Glomerular endothelial cell (primary cell): ENCODE measurements at places on chromosomes 1 and 21.

GRCh38 chr1:37127254-37127748 lies 93.0 kb upstream of the GRIK3 start:
- no peak for DNase-seq

DNA sequence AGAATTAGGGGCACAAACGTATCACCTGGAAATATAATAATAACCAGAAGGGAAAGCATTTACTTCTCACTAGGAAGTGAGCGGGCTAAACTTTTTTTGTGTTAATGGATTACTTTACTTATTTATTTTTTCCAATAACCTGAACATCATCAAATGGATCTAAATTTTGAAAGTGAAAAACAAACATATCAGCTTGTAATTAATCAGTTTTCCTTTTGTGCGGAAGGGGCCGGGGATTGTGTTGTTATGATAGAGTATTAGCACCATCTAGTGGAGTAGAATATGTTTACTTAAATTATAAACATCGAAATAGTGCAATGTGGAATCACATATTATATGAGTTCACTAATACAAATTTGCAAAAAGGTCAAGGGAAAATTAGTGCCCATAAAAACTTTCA lies 9.0 kb downstream of the CFH start:
- DNase-seq: no peak

DNA sequence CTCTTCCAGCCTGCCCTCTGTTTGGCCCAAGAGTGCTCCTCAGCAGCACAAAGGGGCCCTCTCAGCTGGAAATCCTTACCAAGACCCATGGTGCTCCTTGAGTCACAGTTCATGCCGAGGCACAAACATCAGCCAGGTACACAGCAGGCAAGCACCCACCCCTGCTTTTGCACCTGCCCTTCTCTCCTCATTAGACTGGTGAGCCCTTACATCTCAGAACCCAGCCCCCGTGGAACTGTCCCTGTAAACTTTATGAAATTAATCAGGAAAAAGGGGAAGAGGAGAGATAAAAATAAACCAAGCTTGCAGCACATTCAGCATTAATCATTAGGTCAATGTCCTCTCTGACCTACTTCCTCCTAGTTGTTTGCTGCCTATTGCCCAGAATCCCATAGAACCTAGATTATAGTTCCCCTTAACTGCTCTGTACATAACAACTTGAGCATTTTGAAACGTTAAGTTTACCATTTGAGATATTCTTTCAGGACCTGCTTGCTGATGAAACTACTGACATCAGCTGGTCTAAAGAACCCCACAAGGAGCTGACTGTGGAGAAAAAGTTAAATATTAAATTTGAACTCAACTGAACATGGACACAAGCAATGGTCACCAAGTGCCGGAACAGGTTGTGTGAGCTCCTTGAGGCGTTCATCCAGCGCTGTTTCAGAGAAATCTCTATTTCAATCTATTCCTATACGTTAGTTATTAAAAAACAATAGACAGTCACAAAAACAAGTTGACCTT lies 738.4 kb downstream of the MATN1 start:
- no peak for DNase-seq

GRCh38 chr1:23116921-23117699 lies 51.5 kb downstream of the LUZP1 start:
- no peak for DNase-seq

GRCh38 chr1:67359592-67359991 lies 51.9 kb downstream of the IL12RB2 start:
- DNase-seq: no peak

DNA sequence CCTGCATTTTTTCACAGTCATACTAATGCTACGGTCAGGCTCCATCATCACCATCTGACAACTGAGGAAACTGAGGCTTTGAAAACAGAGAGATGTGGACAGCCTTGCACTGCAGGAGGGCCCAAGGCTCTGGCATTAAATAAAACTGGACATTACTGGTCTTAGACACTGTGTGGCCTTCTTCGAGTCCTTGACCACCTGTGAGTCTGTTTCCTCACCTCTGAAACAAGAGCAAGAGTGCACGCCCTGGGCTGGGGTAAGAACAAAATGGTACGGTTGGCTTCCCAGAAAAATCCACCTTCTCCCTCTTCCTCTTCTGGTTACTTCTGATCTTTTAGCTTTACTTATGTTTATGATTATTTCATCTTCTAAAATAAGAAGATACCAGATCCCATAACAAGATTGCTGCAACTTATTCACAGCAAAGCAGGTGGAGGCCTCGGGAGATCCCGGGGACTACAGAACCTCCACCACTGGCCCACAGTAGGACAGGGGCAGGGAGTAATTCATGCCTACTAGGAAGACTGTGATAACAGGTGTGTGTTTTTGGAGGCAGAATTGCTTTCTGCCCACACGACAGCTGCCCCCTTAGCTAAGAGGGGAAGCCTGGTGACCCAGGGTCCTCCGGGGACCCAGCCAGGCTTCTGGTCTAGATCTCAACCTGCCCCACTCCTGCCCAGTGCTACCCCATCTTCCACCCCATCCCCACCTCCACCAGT lies 156.4 kb upstream of the EDN2 start:
- no peak for DNase-seq

GRCh38 chr1:178189814-178190213 lies 95.9 kb downstream of the RASAL2 start:
- DNase-seq: no peak
